ENCODE measurements at places on chromosomes 13 and 19. TPM values are rescaled to one million over a fixed set of nuclear protein-coding genes. Genes with fewer than 3 reads are reported as not detected.

Gene TRIP10
- total RNA-seq = 51.0 TPM

Gene LIN37
- 7.6 TPM for total RNA-seq

Gene TMEM38A
- 0.91 TPM for total RNA-seq

Gene ZNF99
- not detected for total RNA-seq

Gene KCNJ14
- total RNA-seq = 0.53 TPM

Gene KRTDAP
- total RNA-seq = 1.4 TPM

Gene ISOC2
- 132 TPM for total RNA-seq

Gene PEG3
- total RNA-seq = 0.65 TPM

Gene KLK12
- 0.23 TPM for total RNA-seq

Gene KLF1
- total RNA-seq = not detected

Gene ZNF564
- total RNA-seq = 2.6 TPM

Gene CEACAM8
- total RNA-seq = not detected

Gene ZNF43
- total RNA-seq = 2.0 TPM

Gene CRTC1
- total RNA-seq = 3.0 TPM

Gene KIR3DL3
- total RNA-seq = not detected

Gene LPAR2
- total RNA-seq = 37.4 TPM

Gene PET100
- 23.1 TPM for total RNA-seq

Gene TMEM150B
- not detected for total RNA-seq

Gene AMER2
- total RNA-seq = not detected

Gene KLK2
- total RNA-seq = not detected

Gene GSK3A
- 22.7 TPM for total RNA-seq

Gene SKA3
- total RNA-seq = 17.9 TPM

Gene BEST2
- 0.39 TPM for total RNA-seq

Gene PSG11
- not detected for total RNA-seq

Gene GFY
- total RNA-seq = not detected

Gene TMEM272
- not detected for total RNA-seq

Gene ZNF441
- 1.3 TPM for total RNA-seq

Gene HSPH1
- total RNA-seq = 53.5 TPM

Gene ANKLE1
- total RNA-seq = 0.76 TPM

Gene ECSIT
- total RNA-seq = 54.9 TPM

Gene EVI5L
- total RNA-seq = 18.0 TPM

Gene LGALS4
- not detected for total RNA-seq

Gene PTPRH
- 0.08 TPM for total RNA-seq

Gene ENOX1
- 0.47 TPM for total RNA-seq

Gene ZNF585A
- 10.2 TPM for total RNA-seq

Gene NTN5
- total RNA-seq = not detected

Gene C3
- total RNA-seq = 63.2 TPM

Gene OR2Z1
- not detected for total RNA-seq

Gene C19orf18
- total RNA-seq = 0.49 TPM

Gene HCN2
- total RNA-seq = 0.08 TPM

Gene GGN
- 0.08 TPM for total RNA-seq

Gene CEBPG
- total RNA-seq = 34.1 TPM

Gene GAPDHS
- total RNA-seq = not detected

Gene GJA3
- total RNA-seq = 0.78 TPM

Gene NPHS1
- not detected for total RNA-seq

Gene ZNF575
- 0.08 TPM for total RNA-seq

Gene FLT3LG
- 1.6 TPM for total RNA-seq

Gene COX6B2
- total RNA-seq = 0.55 TPM

Gene FAM83E
- 0.08 TPM for total RNA-seq

Gene ZNF701
- 2.6 TPM for total RNA-seq

Gene SCGB2B2
- total RNA-seq = 0.08 TPM

Gene FCHO1
- 1.4 TPM for total RNA-seq

Gene UBE2L5
- total RNA-seq = not detected

Gene CCDC122
- total RNA-seq = 7.4 TPM

Gene CYP2A6
- not detected for total RNA-seq

Gene KLF16
- total RNA-seq = 22.3 TPM

Gene KCNN4
- 9.2 TPM for total RNA-seq

All from hair follicular keratinocyte (primary cell).